Femur (tissue), 1 donor: ENCODE measurements at places on chromosomes 6 and 20.

DNA sequence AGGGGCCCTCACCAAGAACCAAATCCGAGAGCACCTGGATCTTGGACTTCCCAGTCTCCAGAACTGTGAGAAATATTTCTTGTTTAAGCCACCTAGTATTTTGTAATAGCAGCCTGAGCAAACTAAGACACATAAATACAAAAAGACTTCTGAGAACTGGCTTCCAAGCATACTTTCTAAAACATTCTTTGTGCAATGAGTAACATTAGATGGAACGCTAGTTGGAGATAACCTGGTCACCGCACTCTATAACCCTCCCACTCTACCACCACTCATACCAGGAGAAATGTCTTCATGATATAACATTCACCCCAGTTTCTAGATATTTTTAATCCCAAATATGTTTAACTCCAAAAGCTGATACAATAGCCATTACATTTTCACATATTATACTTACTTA lies 169.5 kb upstream of the THEMIS start:
- no peak for DNase-seq

- DNase-seq, result no peak
Observed at GRCh38 chr6:38035478-38035877, 216.0 kb downstream of the ZFAND3 start.

DNA sequence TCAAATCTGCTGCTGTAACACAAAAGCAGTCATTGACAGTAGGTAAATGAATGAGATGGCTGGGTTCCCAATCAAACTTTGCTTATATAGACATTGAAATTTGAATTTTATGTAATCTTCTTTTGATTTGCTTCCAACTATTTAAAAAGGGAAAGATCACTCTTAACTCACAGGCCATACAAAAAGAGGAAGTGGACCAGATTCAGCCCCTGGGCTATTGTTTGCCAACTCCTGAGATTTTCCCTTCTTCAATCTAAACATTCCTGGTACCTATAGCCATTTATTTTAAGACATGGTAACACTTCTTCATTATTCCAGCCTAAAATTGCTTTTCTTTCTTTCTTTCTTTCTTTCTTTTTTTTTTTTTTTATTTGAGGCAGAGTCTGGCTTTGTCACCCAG lies 260.6 kb downstream of the TFAP2A start:
- no peak for DNase-seq

DNA sequence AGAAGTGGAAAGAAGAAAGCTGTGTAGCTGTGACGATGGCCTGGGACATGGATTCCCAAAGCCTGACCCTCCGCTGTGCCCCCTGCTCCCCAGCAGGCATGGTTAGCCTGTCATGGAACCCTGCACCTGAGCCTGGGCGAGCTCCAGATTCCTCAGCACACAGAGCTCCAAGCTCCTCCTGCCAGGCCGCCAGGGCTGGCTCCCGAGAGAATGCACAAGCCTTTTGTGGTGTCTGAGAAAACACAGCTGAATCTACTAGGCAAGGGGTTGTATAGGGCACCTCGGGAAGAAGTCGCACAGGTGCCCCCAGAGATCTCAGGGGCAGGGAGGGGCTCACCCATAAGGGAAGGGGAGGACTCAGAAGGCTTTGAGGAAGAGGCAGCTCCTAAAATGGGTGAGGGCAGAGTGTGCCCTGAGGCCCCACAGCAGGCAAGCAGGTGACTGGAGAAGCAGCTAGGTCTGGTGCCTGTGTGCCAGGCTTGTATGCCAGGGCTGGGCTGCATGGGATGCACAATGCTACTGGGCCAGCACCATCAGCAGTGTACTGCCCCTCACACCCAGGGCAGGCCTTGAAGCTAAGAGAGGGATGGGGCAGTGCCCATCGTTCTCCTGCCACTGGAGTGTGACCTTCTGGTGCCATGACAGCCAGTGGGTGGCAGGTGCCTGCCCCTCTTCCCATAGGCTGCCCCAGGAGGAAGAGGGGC lies 64.3 kb upstream of the CD93 start:
- DNase-seq, result peak; percentile 13

DNA sequence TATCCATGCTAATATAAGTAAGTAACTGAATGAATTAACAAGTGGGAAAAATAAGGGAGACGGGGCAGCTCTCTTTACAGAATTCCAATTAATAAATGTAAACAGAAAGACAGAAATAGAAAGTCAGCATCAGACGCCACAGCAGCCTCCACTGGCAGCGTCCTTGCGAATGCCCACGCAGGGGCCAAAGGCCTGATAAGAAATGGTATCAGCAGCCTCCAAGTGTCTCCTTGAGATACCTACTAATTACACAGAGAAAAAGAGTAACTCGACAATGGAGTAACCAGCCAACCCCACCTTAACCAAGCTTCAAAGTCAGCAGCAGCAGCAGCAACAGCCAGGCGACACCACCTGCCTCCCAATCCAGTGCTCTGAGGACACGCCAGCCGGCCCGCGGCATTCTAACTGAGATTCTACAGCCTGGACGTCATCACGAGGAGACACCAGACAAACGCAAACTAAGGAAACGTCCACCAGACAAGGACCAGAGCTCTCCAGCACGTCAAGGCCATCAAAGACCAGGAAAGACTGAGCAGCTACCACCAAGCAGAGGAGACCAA lies 78.8 kb downstream of the TAF4 start:
- no peak for DNase-seq

DNA sequence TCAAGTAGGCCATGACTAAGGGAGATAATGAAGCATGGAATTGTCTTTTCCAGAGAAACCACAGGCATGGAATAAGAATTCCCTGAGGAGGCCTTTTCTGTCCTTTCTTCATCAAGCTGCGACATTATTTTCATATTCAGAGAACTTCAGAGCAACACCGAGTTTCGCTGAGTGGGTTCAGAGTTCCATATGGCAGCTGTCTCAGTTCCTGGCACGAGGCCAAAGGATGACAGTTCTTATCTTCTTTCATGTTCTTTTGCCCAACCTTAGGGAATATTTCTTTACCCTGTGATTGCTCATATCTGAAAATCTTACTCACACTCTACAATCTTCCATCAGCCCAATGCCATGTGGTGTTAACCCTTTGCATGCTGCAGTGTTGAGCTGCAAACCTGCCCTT lies 135.3 kb upstream of the BMP2 start:
- no peak for DNase-seq

DNA sequence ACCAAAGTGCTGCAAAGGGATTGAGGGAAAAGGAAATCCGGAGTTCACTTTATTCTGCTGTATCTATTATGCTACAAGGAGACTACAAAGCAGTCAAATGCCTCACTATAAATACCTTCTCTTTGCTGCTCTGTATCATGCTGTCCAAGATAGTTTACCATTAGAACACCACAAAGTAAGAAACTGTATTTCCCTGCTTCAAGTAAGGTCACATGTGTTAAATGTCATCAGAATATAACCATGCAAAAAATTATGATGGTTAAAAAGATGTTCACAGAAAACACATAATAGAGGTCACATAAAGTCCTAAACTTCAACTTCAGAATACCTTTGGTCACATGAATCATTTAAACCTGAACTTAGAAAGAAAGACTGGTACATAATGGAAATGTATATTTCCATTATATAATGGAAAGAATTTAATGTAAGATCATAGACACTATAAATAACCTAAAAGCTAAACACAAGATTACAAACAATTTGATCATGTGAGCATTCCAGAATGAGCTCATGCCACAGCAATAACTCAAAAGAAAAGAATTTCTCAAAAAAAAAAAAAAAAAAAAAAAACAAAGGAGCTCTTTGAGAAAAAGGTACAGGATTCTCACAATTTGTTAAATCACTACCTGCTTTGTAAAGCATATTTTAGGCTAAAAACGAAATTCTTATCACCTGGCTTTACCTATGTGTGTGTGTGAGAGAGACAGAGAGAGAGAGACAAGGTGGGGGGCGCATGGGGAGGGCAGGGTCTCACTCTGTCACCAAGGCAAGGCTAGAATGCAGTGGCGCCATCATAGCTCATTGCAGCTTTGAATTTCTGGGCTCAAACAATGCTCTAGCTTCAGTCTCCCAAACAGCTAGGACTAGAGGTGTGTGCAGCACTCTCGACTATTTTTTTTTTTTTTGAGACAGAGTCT lies 58.7 kb downstream of the KIF13A start:
- DNase-seq, result no peak

DNA sequence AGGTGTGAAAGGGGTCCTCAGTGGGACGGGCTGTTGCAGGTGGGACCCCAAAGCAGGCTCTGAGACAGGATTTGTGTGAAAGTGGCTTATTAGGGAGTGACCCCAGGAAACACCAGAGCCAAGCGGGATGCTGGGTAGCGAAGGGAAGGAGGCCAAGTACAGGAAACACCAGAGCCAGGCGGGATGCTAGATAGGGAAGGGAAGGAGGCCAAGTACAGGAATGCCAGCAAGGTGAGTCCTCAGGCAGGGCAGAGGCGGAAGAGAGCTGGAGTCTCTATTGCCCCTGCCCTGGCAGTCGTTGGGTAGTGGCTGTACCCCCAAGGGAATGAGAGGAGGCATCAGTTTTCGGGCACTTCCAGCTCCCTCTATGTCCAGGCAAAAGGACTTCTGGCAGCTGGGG lies 30.5 kb upstream of the TGM2 start:
- DNase-seq, result no peak

GRCh38 chr20:59908855-59909254 lies 24.6 kb downstream of the SYCP2 start:
- no peak for DNase-seq

- DNase-seq, result no peak
Observed at GRCh38 chr6:77136086-77136485, 327.2 kb downstream of the HTR1B start.

- peak; percentile 77 for DNase-seq
Observed at GRCh38 chr20:63854766-63855362, 6.4 kb upstream of the ABHD16B start.

DNA sequence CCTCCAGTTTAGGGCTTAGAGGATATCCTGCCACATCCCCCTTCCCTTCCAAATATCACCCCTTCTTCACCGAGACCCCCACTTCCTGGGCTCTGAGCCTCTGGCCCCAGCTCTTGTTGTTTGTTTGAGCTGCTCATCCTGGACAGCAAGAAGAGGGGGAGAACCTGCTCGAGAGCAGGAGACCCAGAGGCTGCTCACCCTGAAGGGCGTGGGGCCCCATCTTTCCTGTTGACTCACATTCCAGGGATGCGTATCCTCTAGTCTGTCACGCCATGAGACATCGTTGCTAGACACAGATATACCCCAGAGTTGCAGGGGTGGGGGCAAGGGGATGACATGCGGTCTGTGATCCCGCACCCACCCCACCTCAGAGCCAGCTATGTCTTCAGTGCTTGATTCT lies 5.7 kb upstream of the TNXB start:
- peak; percentile 47 for DNase-seq

GRCh38 chr20:48214601-48215000 lies 429.3 kb upstream of the SULF2 start:
- no peak for DNase-seq

- DNase-seq, result no peak
Observed at GRCh38 chr20:46139266-46139889, 21.3 kb downstream of the CD40 start.

DNA sequence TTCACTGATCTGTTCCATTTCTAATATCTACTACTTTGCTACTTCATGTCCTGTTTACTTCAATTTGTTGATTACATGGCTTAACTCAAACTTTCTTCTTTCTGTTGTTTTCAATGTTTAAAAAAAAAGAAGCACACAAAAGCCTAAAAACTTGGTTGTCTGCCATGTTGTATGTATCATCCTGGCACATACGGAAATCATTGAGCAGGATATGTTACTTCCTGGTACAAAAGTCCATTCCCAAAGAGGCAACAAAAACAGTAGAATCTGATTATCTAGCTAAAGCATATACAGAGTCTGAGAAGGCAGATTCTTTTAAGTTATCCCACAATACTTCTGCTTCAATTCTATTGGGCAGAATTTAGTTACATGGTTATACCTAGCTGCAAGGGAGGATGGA lies 14.5 kb upstream of the COL12A1 start:
- no peak for DNase-seq
